ENCODE measurements at places on chromosomes 3 and 15.

- DNase-seq: peak; percentile 84
These were observed 919.3 kb downstream of the TUSC7 start for GRCh38 chr3:117628823-117629291.

GRCh38 chr3:21893242-21893641, 142.2 kb upstream of the ZNF385D start:
- DNase-seq: no peak

DNA sequence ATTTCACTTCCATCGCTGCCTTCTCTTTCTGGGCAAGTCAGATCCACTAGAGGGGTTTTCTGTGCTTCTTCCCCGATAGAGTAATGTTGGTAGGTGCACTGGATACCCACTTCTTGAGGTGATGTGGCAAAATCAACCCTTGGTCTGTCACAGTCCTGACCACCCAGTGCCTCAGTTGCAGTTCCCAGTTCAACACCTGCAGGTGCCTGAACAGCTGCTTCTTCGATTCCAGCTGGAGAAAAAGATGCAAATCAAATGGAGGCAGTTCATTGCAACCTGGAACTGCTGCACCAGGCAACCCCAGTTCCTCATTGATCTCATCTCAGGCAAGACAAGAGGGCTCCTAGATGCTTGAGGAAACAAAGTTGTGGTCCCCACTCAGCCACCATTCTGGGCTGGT, 186.6 kb downstream of the UBE2E2 start:
- no peak for DNase-seq

GRCh38 chr3:50254577-50255250, 14.2 kb upstream of the SEMA3B start:
- peak; percentile 64 for DNase-seq

DNA sequence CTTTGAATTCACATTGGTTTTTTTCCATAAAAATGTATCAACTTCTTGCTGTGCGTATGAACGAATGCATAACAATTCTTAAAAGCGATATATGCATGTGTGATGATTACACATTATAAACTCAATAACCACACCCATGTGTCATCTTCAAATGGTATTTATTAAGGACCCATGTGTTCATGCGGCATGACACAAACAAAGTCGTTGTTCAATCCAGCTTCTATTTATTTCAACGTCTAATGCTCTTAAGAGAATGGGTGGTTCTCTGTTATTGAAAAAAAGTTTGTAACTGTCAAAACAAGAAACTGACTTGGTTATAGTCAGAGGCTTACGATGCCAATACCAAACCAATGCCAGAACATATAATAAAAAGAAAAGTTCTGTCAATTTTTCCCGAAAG, 195.9 kb downstream of the FOXP1 start:
- DNase-seq: no peak

GRCh38 chr3:110391640-110392395, 679.8 kb upstream of the NECTIN3 start:
- no peak for DNase-seq

DNA sequence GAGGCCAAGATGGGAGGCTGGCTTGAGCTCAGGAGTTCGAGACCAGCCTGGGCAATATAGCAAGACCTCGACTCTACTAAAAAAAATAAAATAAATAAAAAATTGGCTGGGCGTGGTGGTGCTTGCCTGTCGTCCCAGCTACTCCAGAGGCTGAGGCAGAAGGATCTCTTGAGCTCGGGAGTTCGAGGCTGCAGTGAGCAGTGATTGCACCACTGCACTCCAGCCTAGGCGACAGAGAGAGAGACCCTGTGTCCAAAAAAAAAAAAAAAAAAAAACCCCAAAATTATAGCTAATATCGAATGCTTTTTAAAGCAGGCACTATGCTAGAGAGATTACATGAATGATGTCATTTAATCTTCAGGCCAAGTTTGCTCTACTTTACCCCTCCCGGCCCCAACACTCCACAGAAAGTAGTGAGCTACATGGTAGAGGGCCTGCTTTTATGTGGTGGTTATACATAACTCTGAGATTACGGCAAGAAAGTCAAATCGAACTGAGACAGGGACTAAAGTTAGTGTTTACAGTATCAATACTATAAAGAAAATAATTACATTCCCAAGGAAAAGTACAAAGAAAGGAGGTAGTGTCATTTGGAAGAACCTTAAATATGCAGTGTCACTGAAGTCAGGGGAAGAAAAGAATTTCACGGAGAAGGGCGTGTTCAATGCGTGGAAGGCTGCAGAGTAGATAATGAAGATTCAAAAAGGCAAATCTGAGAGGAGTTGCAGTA, 1.1 kb downstream of the ADPGK start:
- peak; percentile 40 for DNase-seq

- no peak for DNase-seq
These were observed 314.6 kb downstream of the EPHB1 start for GRCh38 chr3:135109681-135110080.

DNA sequence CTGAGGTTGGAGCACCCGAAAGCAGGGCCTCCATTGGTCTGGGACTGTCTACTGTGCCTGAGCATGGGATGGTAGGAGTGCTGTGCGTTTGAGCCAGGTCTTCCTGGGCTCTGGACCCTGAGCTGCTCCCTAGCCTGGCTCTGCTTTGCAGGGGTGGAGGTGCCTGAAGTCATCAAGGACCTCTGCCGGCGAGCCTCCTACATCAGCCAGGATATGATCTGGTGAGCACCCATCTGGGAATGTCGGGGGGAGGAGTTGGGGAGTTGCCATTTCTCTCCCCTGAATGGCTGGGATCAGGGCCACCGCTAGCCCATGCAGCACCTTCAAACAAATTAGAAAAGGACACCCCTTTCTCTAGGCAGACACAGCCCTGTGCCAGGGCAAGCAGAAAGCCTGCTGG, 20.7 kb downstream of the DUOX1 start:
- no peak for DNase-seq

DNA sequence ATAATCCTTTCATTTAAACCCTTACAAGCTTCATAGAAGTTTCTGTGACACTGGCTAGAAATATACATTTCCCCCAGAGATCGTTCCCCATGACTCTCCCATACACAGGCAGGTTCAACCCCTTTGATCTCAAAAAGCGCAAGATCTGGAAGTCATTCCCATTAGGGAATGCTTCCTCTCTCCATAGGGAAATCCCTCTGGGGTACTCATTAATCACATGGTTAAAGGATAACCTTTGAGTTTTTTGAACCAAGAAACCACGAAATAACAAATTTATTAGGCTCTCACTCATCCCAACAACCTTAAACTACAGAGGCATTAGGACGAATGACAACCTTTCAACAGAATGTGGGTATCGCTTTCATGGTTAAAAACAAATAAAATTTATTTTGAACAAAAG, 211.9 kb upstream of the PRICKLE2 start:
- no peak for DNase-seq

DNA sequence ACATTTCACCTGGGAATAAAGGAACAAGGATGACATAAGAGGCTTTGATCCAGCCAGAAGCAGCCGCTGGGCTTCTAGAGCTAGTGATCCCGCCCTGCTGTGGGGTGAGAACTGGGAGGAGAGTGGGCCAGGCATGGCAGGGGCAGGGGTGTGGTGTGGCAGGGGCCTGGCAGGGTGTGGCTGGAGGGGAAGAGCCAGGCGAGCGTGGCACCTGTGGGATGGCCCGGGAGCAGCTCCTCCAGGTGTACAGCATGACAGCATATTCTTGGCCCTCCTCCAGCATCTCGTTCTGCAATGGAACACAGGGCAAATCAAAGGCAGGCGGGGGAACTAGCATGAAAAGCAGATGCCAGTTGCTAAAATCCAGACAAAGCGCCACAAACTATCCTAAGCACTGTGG, 35.5 kb downstream of the CYFIP1 start:
- DNase-seq: no peak

GRCh38 chr3:10746001-10746400, 70.0 kb upstream of the SLC6A11 start:
- no peak for DNase-seq

- DNase-seq: no peak
These were observed 42.9 kb downstream of the ISG20 start for GRCh38 chr15:88681610-88682221.

- DNase-seq: no peak
These were observed 189.5 kb upstream of the WNT5A start for GRCh38 chr3:55676643-55677042.

- DNase-seq: peak; percentile 59
These were observed 85.3 kb downstream of the MEIS2 start for GRCh38 chr15:37015035-37015434.

- DNase-seq: no peak
These were observed 19.2 kb upstream of the CYP11A1 start for GRCh38 chr15:74386496-74387140.

- DNase-seq: no peak
These were observed 9.5 kb downstream of the KLF13 start for GRCh38 chr15:31335989-31336592.

DNA sequence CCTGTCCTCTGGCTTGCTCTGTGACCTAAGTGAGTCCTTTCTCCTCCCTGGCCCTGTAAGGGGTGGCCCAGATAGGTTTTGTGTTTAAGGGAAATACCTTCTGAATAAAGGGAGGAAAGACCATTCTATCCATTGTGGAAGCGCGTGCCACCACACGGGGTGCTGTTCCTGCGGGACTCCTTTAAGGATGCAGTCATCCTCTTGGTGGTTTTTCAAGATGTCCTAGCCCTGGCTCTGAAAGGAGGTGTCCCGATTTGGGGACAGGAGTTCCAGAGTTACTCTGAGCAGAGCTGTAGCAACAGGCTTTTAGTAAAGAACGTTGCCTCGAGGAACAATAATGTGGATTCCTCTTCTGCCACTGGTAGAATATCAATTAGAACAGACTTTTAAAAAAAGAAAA, 9.6 kb downstream of the SLC6A6 start:
- no peak for DNase-seq

DNA sequence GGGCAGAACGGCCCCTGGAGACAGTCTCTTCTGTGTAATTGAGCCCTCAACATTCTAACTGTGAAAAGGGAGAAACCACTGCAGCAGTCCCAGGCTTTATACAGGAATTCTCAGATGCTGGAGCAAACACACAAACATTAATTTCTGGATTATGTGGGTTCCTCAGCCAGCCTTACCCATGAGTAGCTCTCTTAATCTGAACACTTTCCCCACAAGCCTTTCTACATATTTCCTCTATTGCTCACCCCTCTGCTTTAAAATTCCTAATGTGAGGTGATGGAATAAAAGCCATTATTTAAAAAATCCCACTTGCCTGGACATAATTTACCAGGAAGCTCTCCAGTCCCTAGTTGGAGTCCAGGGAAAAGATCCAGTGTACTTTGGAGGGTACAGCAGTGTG, 139.0 kb downstream of the CTNNB1 start:
- no peak for DNase-seq

- DNase-seq: peak; percentile 98
These were observed at the start of gene KBTBD8 for GRCh38 chr3:66998113-66998903. TSS of gene KBTBD8 (plus strand) at chr3:66998307. CDS start at chr3:66998356, 49 bp downstream.

GRCh38 chr15:38354315-38354929, 99.5 kb upstream of the FAM98B start:
- peak; percentile 84 for DNase-seq

- peak; percentile 61 for DNase-seq
These were observed 281.9 kb upstream of the ONECUT1 start for GRCh38 chr15:53072077-53072476.

DNA sequence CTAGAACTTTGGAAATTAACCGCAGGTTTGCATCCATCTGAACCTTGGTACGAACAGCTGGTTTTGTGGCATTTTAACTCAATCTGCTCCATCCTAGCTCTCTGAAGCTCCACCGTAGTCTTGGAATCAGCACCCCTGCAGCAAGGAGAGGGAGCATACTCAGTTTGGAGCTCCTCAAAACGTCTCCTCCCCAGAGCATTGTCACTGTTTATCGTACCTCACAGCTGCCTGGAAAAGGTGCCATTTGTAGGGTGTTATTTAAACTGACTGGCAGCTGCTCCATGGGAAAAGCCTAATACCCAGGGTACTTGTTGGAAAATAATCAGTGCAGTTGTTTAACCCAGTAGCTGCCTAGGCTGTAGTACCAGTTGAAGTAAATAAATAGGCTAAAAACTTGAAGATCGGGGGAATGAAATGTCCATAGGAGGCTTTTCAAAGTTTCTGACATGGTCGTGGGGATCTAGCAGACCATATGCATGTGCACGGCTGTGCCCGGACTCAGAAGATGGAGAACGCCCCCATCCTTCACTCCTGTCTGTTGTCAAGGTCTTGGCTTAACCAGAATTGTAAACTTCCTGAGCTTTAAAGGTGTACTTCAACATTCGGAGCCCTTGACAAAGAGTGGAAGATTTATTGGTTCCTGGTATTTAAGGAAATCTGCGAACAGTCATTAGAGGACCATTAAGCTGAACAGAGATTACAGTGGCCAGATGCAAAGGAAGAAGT, 43.9 kb downstream of the GHSR start:
- DNase-seq: no peak

Data from stomach (tissue), 19 donors.